ENCODE measurements at places on chromosomes 16 and 17.
A peak's percentile ranks its signal among the peaks of the same experiment; 100 is the strongest.

- DNase-seq: no peak
These were observed 13.2 kb downstream of the C17orf50 start for GRCh38 chr17:35773679-35774425.

DNA sequence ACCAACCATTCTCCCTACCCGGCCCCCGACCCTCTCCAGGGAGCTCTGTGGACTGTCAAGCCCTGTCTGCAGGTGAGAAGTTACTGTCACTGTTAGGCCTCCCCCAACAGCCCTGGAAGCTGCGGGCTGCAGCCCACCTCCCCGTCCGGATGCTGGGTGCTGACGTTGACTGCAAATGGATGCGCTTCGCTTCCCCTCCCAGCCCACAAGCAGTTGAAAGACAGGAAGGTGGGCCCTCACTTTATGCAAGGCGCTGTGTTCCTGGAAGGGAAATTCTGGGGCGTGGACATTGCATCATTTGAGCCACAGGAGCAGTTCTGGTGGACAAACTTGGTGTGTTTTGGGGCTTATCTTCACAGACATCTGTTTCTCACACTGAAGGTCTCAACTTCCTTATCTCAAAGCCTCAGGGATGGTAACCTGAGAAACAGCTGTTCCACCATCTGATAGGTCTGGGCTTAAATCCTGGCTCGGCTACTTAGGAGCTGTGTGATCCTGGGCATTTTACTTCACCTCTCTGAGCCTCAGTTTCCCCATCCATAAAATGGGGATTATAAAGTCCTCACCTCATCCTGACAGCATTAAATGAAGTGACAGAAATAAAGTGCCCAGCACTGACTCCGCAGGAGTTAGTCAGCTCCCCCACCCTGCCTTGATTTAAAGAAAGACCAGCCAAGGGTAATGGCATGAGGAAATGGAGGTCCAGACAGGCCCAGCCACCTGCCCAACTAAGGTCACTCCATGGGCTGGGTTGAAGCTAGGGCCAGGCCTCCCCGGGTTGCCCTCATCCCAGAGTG, 4.6 kb upstream of the DRC7 start:
- DNase-seq: peak; percentile 67

DNA sequence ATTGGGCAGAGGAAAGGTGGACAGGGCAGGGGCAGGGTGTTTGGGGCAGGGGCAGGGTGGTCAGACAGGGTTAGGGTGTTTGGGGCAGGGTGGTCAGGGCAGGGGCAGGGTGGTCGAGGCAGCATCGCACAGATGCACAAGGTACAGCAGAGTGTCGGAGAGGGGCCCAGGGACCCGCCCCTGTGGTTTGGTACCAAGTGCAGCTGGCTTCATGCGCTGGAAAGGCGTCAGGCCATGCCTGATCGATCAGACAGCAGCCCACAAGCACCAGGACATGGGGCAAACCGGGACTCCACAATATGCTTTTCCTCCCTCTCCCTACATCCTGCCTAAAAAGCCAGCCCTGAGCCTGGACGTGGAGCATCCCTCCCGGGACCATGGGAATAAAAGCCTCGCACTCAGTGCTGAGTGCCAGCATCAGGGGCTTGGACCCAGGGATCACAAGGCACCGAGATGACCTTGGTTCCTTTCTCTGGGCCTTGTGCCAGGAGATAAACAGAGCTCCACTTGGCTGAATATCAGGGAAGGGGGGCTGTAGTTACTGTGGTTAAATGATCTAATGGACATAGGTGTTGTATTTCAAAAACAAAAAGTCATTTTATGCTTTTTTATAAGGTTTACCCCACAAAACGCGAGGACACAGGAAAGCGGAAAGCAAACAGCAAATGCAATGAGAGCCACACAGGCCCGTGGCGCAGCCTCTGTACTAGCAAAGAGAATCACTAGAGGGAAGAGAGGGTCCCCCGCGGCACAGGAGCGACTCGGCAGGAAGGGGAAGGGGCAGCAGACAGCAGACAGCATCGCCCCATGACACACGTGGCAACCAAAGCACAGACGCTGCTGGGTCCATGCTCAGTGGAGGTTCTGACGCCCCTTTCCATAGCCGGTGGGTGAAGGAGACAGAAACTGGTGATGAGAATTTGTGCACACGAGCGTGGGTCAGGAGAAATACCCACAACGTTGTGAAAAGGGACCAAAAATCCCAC, 5.3 kb upstream of the HEXD start:
- no peak for DNase-seq

DNA sequence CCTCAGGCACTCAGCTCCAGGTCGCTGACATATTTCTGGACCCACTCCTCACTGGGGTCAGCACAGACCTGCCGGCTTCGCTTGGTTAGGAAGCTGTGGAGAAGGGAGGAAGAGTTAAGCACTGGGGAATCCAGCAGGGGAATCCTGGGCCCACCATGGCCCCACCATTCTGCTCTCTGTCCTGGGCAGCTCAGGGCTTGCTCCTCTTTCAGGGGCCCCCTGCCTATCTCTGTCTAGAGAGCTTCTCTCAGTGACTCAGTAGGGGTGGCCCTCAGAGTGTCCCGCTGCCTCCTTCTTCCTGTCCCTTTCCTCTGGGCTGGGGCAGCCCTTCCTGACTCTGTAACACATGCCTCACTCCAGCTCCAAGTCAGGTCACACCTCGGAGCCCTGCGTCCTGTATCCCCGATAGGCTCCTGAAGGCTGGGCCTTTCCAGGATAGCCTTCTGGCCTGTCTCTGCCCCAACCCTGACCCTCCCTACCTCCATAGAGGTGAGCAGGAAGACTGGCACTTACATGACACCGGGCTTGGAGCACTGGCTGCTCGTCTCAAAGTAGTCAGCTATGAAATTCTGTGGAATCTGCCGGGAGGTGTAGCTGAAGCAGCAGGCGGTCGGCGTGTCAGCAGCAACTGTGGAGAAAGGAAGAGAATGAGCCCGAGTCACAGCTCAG, 1.1 kb downstream of the CCL3 start:
- DNase-seq: no peak

- DNase-seq: no peak
These were observed 31.0 kb downstream of the SOX9 start for GRCh38 chr17:72151565-72152386.

DNA sequence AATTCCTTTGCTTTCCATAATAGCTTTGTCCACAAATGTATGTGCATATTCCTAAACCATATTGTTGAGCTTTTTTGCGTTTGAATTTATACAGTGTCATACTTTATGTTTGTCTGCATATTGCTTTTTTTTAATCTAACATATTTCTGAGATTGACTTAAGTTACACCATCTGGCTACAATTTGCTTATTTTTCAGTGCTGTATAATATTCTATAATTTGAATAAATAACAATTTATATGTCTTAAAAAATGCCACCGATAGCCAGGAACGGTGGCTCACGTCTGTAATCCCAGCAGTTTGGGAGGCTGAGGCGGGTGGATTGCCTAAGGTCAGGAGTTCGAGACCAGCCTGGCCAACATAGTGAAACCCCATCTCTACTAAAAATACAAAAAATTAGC, 1.5 kb upstream of the PIMREG start:
- no peak for DNase-seq

DNA sequence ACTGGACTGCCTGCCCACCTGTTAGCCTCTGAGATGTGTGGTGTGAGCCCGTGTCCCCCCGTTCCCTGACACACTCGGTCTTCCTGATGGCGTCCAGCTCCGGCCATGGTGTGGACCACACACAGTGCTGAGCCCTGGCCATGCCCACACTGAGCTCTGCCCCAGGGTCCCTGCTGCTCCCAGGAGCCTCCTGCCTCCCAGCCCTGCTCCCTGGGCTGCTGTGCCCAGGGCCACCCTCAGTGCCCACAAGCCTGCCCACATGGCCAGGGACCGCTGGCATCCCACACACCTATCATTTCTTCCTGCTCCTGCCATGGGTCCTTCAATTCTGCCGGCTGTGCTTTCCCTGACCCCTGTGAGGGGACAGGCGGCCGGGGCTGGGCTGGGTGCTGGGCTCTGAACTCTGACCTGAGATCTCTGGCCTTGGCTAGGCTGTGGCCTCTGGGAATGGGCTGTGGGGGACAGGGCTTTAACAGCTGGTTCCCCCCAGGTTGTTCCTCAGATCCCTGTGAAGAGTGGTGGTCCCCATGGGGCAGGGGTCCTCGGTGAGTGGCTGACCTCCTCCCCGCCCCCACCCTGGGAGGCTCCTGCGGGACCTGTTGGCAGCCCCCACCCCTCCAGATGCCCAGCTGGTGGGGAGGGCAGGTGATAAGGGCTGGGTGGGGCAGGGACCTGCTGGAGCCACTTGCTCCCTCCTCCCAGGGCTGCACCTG, 4.0 kb downstream of the CEMP1 start:
- DNase-seq: no peak

- DNase-seq: peak; percentile 90
These were observed 14.5 kb downstream of the GLIS2 start for GRCh38 chr16:4330277-4330874.

- no peak for DNase-seq
These were observed 15.0 kb upstream of the SLC12A3 start for GRCh38 chr16:56849690-56850680.

DNA sequence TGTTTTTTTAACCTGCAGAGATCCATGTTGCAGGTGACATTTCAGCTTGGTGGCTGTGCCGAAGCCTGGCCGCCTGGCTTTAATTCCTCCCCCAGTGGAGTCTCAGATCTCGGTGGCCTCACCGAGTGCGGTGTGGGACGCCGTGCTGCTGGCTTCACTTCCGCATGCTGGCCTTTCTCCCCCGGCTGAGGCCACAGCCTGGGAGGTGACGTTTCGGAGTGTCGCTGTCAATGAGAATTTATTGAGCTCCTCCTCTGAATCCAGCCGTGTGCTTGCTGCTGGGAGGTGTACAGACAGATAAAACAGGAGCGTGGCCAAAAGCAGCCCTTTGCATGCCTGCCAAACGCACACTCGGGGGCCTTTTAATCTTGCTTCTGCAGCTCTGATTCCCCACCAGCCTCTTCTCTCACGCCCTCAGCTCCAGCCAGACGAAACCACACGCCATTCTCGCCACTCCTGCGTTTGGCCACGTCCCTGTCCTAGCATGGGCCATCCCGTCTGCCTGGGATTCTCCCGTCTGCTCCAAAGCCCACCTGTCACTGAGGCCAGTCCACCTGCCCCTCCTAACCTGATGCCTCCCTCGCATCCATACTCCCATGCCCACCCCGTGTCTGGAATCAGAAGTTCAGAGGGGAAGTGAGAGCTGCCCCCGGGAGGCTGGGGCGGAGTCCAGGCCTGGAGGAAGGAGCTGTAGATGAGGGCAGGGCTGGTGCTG, 3.6 kb downstream of the GSE1 start:
- peak; percentile 72 for DNase-seq

- no peak for DNase-seq
These were observed 25.2 kb downstream of the NME3 start for GRCh38 chr16:1745900-1746692.

- peak; percentile 46 for DNase-seq
These were observed at the start of gene NEUROD2 for GRCh38 chr17:39607851-39608130. Gene NEUROD2, minus strand, starts transcription at chr17:39607920. Its CDS starts 1,321 bp downstream, at chr17:39606599.

DNA sequence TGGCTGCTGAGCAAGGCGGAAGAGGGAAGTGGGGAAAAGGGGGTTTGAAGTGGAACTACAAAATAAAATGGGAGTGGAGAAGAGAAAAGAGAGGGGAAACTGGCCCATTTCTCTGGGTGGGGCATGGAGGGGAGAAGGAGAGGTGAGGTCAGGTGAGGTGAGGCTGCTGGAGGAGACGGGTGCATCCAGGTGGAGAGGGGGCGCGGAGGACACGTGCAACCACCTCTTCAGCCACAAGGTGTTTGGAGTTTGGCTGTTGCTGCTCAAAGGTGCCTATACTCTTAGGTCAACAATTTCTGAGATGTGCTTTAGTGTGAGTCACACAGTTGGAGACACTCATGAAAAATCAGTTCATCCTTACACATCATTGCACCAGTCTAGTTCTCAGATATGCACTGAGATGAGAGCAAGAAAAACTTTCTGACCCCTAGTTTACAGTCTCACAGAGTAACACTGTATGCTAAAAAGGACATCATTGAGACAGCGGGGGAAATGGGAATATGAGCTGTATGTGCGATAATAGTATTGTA, 4.8 kb downstream of the SLC6A4 start:
- DNase-seq: no peak

GRCh38 chr16:51382211-51382610, 231.1 kb upstream of the SALL1 start:
- no peak for DNase-seq

DNA sequence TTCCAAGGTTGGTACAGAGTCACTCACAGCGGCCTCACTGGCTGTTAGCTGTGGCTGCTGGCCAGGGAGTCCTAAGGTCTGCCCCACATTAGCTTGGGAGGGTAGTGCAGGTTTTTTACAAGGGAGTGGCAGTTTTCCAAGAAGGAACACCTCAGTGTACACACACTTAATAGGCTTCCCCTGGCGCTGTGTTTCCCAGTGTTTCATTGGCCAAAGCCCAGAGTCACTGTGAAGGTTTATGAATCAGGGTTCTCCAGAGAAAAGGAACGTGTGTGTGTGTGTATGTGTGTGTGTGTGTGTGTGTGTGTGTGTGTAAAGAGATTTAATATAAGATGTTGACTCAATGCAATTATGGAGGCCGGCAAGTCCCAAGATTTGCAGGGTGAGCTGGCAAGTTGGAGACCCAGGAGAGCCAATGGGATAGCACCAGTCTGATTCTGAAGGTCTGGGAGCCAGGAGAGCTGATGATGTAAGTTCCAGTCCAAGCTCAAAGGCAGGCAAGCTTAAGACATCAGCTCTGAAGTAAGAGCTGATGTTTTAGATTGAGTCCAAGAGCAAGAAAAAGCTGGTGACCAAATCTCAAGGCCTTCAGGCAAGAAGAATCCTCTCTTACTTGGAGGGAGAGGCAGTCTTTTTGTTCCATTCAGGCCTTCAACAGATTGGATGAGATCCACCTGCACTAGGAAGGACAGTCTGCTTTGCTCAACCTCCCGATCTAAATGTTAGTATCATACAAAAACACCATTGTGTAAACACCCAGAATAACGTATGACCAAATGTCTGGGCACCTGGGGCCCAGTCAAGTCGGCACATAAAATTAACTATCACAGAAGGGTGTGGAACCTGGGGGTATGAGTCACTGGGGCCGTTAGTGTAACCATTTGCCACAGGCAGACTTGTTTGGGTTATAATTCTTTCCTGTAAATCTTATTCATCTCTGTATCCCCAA, 206.8 kb downstream of the PRKCA start:
- no peak for DNase-seq

DNA sequence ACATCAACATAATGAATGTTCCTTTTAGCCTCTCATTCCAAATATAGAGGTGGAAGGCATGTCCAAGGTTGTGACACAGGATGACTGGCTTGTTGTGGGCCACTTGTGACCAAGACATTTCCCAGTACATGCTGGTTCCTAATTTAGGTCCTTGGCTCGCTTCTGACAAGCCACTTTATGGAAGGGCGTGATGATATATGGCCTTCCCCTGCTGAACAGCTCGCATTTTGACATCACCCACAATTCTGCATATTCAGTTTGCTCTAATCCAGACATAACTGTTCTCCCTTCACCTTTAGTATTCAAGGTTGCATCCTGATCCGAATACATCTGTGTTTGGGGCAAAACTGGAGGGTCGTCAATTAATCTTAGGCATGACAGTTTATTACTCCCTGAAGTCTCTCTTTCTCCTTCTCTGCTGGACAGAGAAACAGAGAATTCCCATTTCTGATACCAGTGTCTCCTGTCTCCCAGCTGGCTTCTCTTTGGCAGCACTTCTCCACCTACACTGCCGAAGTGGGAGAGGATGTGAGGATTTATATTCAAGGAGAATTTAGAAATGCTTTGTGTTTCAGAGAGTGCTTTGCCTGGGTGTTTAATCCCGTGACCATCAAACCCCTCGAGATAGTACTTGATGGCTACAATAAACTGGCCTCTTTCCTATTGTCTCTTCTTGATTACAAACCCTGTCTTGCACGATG, 815.5 kb upstream of the RBFOX1 start:
- DNase-seq: no peak

GRCh38 chr17:82237083-82237745, 8.4 kb downstream of the SLC16A3 start:
- no peak for DNase-seq
